ENCODE measurements at places on chromosomes 5 and 9.

GRCh38 chr5:37494756-37495155, 115.6 kb downstream of the WDR70 start:
- DNase-seq, result no peak

- no peak for DNase-seq
These were observed 327.0 kb upstream of the TNC start for GRCh38 chr9:115444959-115445358.

GRCh38 chr9:137742698-137743097, 123.9 kb downstream of the EHMT1 start:
- no peak for DNase-seq

- no peak for DNase-seq
These were observed 175.4 kb downstream of the PJA2 start for GRCh38 chr5:109234381-109234780.

DNA sequence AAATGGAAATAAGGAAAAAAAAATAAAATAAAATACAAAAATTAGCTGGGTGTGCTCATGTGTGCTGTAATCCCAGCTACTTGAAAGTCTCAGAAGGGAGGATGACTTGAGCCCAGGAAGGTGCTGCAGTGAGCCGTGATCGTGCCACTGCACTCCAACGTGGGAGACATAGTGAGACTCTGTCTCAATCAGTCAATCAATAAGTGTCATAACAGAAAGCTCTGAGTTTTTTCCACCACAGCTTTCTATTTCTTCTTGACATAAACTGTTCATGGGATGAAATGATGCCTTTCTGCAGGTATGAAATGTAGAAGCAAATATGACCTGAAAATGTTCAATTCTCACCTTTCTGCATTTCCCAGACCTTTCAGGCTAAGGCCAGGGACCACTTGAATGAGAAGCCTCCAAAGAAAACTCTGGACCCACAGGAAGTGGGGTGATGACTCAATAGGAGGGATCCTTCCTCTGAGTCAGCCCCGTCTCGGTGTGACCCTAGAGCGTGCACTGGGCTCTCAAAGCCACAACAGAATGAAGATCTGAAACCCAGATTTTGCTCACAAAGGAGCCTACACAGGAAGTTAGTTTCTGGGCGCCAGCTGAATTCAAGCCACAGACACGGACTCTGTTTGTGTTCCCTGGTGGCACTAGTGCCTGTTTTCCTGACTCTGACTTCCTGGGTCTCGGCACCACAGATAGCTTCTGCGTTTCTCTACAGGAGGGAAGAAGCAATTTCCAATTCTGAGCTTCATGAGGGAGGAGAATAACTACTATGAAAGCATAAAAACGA, 62.0 kb downstream of the ANKH start:
- DNase-seq, result peak; percentile 57

DNA sequence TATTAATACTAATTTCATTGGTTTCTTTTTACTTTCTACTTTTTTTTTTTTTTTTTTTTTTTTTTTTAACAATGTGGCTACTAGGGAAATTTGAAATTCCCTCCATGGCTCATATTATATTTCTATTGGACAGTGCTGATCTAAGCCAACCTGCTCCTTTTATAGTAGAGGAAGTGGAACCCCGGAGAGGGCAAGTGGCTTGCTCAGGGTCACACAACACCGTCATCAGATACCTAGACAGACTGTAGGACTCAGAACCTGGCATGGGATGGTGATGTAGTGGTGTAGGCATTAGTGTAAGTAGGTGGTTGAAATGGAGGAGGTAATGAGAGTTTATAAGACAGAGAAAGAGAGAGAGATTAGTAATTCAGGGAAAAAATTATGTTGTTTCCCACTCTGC, 10.8 kb downstream of the ZNF618 start:
- DNase-seq, result no peak

DNA sequence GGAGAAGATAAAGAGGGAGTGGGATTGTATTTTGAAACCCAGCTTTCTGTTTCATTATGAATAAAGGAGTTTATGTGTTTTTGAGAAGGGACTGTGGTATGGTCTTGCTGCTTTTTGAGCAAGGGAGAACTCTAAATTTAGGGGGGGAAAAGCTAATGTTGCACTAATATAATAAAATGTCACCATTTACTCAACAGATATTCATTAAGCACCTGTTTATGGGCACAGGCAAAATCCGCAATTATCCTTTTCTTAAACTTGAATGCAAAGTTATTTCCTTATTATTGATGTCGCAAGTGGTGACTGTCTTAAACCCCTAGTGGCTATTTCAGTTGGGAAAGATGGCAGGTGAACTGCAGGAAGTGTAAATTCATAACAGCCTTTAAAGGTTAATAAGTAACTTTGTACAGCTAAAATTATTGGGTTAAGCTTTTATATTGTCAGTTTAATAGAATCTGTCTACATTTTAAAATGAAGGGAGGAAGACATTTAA, 1.5 kb downstream of the CDC42SE2 start:
- no peak for DNase-seq

GRCh38 chr5:14261235-14261634, 118.1 kb downstream of the TRIO start:
- DNase-seq, result no peak

GRCh38 chr5:107808671-107809137, 138.0 kb upstream of the EFNA5 start:
- DNase-seq, result no peak

- DNase-seq, result no peak
These were observed 11.8 kb upstream of the SYK start for GRCh38 chr9:90789862-90790261.

DNA sequence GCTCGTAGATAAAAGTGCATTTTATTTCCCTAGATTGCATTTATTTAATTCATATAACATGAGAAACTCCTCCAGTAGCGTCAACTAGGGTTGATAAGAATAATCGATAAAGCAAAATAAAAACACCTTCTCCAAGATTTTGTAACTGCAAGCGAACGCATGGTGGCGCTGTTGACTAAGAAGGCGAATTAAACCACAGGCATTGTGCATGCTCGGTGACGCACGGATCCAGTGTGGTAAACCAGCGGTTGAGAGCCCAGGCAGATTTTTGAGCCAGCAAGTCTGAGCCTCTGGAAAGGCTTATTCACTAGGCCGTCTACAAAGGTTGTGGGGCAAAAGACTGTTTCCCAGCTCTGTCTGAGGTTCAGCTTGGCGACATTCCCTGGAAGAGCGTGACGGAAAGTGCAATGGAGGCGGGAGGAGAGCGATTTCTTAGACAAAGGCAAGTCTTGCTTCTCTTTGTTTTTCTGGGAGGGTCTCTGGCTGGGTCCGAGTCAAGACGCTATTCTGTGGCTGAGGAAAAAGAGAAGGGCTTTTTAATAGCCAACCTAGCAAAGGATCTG, at the start of gene PCDHB3:
Gene PCDHB3, plus strand, starts transcription at position 231 of the 563 bp plus-strand sequence. Its CDS starts 177 bp downstream, at position 408.
- DNase-seq, result no peak

GRCh38 chr5:28542987-28543386, 1504.6 kb upstream of the CDH9 start:
- DNase-seq, result no peak

GRCh38 chr5:76455531-76456133, 52.5 kb downstream of the IQGAP2 start:
- no peak for DNase-seq

- DNase-seq, result no peak
These were observed 68.5 kb downstream of the SLC28A3 start for GRCh38 chr9:84271921-84272556.

- DNase-seq, result no peak
These were observed 381.1 kb downstream of the MAN2A1 start for GRCh38 chr5:110070836-110071235.

DNA sequence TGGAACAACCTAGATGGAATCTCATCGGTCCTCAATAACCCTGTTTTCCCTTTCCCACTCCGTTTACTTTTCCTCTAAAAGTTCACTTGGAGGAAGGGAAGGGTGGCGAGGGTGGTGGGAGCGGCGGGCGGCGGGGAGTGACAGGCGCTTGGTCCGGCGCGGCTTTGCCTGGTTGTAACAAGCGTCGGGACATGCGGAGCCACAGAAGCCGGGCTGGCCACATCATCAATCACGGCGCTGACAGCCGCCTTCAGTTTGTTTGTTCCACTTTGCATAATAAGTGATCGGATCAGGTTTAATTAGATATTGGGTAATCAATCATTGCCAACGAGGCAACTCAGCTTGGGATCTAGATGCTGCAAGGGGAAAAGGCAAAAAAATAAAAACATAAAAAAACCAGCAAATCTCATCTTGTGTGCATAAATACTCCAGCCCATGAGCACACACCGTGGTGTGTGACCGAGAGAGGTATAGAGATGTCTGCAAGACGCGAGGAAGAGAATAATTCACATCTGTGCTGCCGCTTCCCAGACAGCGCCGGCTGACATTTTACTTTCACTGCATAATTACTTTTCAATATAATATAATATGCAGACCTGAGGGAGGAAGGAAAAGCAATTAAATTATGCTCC, 396.2 kb upstream of the IRX4 start:
- DNase-seq, result no peak

DNA sequence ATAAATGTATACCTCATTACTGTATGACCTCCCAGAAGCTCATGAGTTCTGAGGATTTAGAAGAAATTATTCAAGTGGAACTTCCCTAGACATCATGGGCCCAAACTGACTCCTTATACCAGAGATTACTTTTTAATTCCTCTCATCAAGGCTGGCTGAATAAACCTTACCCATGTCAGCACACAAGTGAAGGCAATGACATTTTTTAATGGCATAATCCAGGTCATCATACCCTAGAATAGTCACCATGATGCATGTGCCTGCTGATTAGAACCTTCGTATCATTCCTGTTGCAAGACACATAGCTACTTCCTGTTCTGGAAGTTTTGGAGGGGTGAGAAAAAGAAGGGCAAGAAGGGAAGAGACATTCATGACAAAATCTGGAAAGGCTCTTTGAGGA, 49.8 kb upstream of the IFNK start:
- no peak for DNase-seq

GRCh38 chr5:178426326-178427130, 163.7 kb downstream of the COL23A1 start:
- DNase-seq, result no peak

DNA sequence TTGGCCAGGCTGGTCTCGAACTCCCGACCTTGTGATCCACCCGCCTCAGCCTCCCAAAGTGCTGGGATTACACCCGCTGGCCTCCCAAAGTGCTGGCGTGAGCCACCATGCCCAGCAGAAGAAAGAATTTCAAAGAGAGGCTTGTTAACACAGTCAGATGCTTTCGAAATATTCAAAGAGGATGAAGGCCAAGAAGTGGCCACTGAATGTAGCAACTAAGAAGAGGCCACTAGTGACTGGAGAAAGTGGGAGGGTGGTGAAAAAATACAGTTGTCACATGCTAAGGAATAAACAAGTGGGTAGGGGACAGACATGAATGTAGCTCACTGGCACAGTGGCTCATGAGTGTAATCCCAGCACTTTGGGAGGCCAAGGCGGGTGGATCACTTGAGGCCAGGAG, 13.0 kb upstream of the TPM2 start:
- no peak for DNase-seq

- DNase-seq, result no peak
These were observed 895.9 kb downstream of the TLE4 start for GRCh38 chr9:80467632-80468031.

- DNase-seq, result no peak
These were observed 27.8 kb downstream of the LARP1 start for GRCh38 chr5:154782812-154783592.

GRCh38 chr5:115869256-115869795, 27.6 kb downstream of the AP3S1 start:
- DNase-seq, result no peak

DNA sequence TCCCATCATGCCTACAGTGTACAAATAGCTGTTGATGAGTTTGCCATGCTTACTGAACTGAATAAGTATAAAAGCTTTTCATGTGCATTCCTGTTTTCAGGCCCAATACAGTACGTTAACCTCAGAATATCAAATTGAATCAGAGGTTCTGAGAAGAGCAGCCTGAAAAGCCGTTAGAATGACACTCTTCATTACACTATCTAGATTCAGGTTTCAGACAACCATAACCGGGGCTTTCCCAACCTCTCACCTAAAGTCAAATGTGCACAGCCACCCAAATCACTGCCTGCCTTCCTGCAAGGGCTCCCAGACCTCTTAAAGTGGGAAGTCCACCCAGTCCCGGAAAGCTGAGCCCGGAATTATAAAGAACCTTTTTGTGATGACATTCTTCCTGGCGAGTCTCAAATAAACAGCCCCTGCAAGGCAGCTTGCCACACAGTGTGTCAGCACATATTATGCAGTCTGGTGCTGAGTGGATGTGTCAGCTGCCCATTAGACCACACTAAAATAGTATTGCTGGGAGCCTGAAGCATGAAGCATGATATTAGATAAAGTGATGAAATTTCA, 245.8 kb downstream of the TLE4 start:
- DNase-seq, result no peak

GRCh38 chr5:105931881-105932421, 1738.8 kb downstream of the EFNA5 start:
- DNase-seq, result no peak

DNA sequence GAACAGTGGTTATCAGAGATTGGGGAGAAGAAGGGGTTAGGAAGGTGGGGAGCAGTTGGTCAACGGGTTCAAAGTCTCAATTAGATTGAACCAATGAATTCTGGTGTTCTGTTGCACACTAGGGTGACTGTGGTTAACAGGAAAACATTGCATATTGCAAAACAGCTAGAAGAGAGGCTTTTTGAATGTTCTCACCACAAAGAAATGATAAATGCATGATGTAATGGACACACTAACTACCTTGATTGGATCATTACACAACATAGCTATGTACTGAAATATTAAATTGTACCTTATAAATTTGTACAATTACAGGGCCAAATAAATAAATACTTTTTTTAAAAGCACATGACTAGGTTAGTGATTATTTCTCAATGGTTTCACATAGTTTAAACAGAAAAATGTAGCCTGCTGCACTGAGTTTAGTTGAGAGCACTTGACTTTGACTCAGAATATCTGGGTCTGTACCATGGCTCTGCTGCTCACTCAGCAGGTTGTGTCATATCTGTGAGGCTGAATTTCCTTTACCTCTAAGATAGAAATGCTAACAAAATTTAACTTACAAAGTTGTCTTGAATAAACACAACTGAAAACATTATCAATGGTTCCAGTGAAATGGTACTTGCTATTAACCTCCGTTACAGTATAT, 30.4 kb downstream of the NUDT12 start:
- DNase-seq, result no peak

DNA sequence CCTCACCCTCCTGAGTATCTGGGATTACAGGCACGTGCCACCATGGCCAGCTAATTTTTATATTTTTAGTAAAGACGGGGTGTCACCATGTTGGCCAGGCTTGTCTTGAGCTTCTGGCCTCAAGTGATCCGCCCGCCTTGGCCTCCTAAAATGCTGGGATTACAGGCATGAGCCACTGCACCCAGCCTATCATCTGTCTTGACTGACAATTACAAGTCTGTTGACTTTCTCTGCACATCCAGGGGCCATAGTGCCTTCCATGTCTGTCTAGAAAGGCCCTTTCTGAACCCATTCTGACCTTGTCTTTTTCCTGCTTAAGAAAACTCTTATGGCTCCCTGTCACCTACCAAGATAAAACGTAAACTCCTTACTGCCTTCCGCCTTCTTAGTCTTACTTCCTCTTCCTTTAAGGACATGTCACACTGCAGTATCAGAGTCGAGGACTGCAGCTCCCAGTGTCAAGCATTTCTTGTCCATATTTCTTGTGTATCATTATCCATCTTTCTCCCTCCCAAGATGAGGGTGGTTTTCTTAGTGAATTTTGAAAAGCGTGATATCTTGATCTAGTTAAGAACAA, 49.9 kb upstream of the SHB start:
- no peak for DNase-seq

GRCh38 chr9:78306222-78307076, 9.5 kb downstream of the PSAT1 start:
- DNase-seq, result no peak

- DNase-seq, result no peak
These were observed 3.1 kb downstream of the NIPAL4 start for GRCh38 chr5:157463081-157463480.

All from stimulated activated CD8-positive, alpha-beta memory T cell treated with anti-CD3 and anti-CD28 coated beads, Interleukin-12 subunit alpha, Interleukin-12 subunit beta, amount 100 ng/mL, for 4 hours (primary cell).